Activated T-helper 2 cell treated with anti-CD3 and anti-CD28 coated beads, Interferon-gamma antibody, Interleukin-2, Interleukin-4, amounts not matched to agents 10 μg/mL and 5 μg/mL and 100 μg/mL, durations not matched to agents 14 hours and 24 hours and 36 hours (primary cell): ENCODE measurements at places on chromosomes 4 and X. TPM values are rescaled to one million over a fixed set of nuclear protein-coding genes. Genes with fewer than 3 reads are reported as not detected.

Gene LRP2BP
- 0.55 and 0.67 TPM in 2 replicates for total RNA-seq

Gene TMPRSS11A
- not detected in 2 replicates for total RNA-seq

DNA sequence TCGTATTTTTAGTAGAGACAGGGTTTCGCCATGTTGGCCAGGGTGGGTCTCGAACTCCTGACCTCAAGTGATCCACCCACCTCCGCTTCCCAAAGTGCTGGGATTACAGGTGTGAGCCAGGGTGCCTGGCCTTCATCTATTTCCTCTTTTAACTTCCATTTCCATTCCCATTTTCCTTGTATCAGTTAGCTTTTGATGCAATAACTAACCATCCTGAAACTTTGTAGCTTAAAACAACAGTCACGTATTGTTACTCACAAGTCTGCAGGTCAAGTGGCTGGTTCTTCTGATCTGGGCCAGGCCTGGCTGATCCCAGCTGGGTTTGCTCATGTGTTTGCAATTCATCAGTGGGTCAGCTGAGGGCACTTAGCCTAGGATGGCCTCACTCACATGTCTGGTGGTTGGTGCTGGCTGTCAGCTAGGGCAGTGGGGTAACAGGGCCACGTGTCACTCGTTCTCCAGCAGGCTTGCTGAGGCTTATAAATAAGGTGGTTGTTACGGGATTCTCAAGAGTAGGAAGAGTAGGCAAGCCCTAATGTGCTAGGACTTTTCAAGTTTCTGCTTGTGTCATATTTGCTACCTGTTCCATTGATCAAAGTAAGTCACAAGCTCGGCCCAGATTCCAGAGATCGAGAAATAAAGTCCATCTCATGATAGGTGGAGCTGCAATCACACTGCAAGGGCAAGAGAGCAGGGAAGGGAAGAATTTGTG, 88.2 kb downstream of the SOWAHB start:
- no peak for DNase-seq
- H3K36me3 ChIP-seq: no peaks in the 10 kb centered on the region
- no peak overlapping the region for H3K27ac ChIP-seq

- H3K36me3 ChIP-seq: no peaks in the 10 kb centered on the region
- H3K4me1 ChIP-seq: no peaks in the 10 kb centered on the region
- H3K27ac ChIP-seq: no peak overlapping the region
Measured at GRCh38 chr4:7734651-7735260, 204.9 kb downstream of the AFAP1 start.

GRCh38 chrX:135931644-135932487, 38.4 kb downstream of the SAGE1 start:
- peak; percentile 8 for DNase-seq
- no peak overlapping the region for H3K4me3 ChIP-seq
- no peak overlapping the region for H3K27ac ChIP-seq

- H3K4me3 ChIP-seq: no peak overlapping the region
- H3K36me3 ChIP-seq: no peaks in the 10 kb centered on the region
- peaks cover 5% of the 10 kb centered on the region for H3K27me3 ChIP-seq
- H3K27ac ChIP-seq: no peak overlapping the region
- DNase-seq: no peak
Measured at GRCh38 chr4:54120518-54120917, 20.6 kb downstream of the GSX2 start.

DNA sequence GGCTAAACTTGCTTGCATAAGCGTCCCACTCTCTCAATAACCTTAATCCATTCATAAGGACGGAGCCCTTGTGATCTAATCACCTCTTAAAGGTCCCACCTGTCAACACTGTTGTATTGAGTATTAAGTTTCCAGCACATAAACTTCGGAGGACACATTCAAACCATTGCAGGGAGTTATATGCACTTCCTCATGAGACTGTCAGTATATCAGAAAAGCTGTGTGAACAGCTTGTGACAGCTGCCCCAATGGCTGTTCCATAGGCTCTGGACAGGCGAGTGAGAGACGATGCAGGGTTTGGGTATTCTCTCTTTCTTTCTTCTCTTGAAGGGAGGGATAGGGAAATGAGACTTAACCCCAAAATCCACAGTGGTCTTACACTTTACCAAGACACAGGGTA, 64.2 kb upstream of the RPL34 start:
- H3K27me3 ChIP-seq: peaks cover 2% of the 10 kb centered on the region
- no peak for DNase-seq
- H3K27ac ChIP-seq: no peak overlapping the region
- no peak overlapping the region for H3K4me3 ChIP-seq

DNA sequence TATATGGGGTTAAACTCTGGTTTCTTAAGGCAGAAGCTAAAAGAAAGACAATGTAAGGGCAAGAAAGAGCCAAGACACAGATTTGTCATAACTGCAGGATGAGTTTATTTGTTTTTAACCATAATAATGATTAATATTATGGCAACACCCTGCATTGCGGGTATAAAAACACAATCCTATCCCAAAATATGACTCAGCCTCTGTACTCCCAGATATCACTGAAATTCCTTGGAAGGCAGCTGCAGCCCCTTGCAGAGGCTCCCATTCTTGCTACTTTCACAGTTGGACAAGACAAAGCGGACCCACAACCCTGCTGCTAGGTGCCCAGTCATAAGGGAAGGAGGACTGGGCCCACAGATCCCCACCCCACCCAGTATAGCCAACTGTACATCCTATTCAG, 20.4 kb upstream of the FGF16 start:
- H3K27ac ChIP-seq: no peak overlapping the region
- DNase-seq: no peak
- no peaks in the 10 kb centered on the region for H3K4me1 ChIP-seq
- H3K36me3 ChIP-seq: no peaks in the 10 kb centered on the region
